ENCODE measurements at places on chromosomes 12 and 14. TPM values are rescaled to one million over a fixed set of nuclear protein-coding genes. Genes with fewer than 3 reads are reported as not detected.

Gene REP15
- total RNA-seq: 1.2 TPM

Gene B3GNT4
- not detected for total RNA-seq

Gene FOXG1
- 0.03 TPM for total RNA-seq

Gene DCN
- total RNA-seq: 129 TPM

Gene CD163
- total RNA-seq: not detected

Gene EIF2B1
- total RNA-seq: 26.2 TPM

Gene APPL2
- total RNA-seq: 20.4 TPM

Gene PLXNC1
- 0.52 TPM for total RNA-seq

Gene BATF
- not detected for total RNA-seq

Gene RIMBP2
- total RNA-seq: not detected

Gene TNS2
- 10.8 TPM for total RNA-seq

Gene SERPINA12
- not detected for total RNA-seq

Gene MED13L
- 11.9 TPM for total RNA-seq

Gene TAS2R30
- total RNA-seq: not detected

Gene PTPRR
- 0.44 TPM for total RNA-seq

Gene TEX52
- not detected for total RNA-seq

Gene PLA2G1B
- not detected for total RNA-seq

Gene EPYC
- total RNA-seq: not detected

Gene DNAJC22
- total RNA-seq: 3.1 TPM

Gene TAS2R14
- total RNA-seq: 2.6 TPM

Gene LGMN
- 41.9 TPM for total RNA-seq

Gene PAX9
- 0.99 TPM for total RNA-seq

Gene IFNG-AS1
- total RNA-seq: not detected

Gene DIABLO
- 70.9 TPM for total RNA-seq

Gene HOXC10
- 19.8 TPM for total RNA-seq

Gene PPP1R36
- total RNA-seq: not detected

Gene C12orf76
- 8.3 TPM for total RNA-seq

Gene RAB15
- total RNA-seq: 3.4 TPM

Gene CLEC9A
- total RNA-seq: not detected

Gene NUBPL
- total RNA-seq: 20.6 TPM

Gene ORAI1
- 15.9 TPM for total RNA-seq

Gene KRT1
- not detected for total RNA-seq

Gene CDCA3
- total RNA-seq: 110 TPM

Gene KLHL33
- total RNA-seq: not detected

Gene INSM2
- total RNA-seq: not detected

Gene TUNAR
- total RNA-seq: not detected

Gene OVCH1
- total RNA-seq: not detected

Gene POTEG
- not detected for total RNA-seq

Gene OAS2
- total RNA-seq: 6.0 TPM

Gene KRT81
- total RNA-seq: 2.2 TPM

Gene METAP2
- 142 TPM for total RNA-seq

Gene TCL1A
- not detected for total RNA-seq

Gene BCL2L2
- 7.1 TPM for total RNA-seq

Gene NELL2
- total RNA-seq: not detected

Gene ABHD12B
- not detected for total RNA-seq

Gene ANKRD33
- not detected for total RNA-seq

Gene GPX2
- not detected for total RNA-seq

Gene CCDC175
- total RNA-seq: not detected

Gene FLVCR2
- 0.43 TPM for total RNA-seq

Gene SLC6A13
- not detected for total RNA-seq

Gene TMEM119
- total RNA-seq: 24.2 TPM
